ENCODE measurements at places on chromosomes 7 and 10. TPM values are rescaled to one million over a fixed set of nuclear protein-coding genes. Genes with fewer than 3 reads are reported as not detected.

- DNase-seq = no peak
Measured at GRCh38 chr7:2761131-2761624, 73.2 kb downstream of the AMZ1 start.

Gene LRRN3
- total RNA-seq = 6.6 TPM

DNA sequence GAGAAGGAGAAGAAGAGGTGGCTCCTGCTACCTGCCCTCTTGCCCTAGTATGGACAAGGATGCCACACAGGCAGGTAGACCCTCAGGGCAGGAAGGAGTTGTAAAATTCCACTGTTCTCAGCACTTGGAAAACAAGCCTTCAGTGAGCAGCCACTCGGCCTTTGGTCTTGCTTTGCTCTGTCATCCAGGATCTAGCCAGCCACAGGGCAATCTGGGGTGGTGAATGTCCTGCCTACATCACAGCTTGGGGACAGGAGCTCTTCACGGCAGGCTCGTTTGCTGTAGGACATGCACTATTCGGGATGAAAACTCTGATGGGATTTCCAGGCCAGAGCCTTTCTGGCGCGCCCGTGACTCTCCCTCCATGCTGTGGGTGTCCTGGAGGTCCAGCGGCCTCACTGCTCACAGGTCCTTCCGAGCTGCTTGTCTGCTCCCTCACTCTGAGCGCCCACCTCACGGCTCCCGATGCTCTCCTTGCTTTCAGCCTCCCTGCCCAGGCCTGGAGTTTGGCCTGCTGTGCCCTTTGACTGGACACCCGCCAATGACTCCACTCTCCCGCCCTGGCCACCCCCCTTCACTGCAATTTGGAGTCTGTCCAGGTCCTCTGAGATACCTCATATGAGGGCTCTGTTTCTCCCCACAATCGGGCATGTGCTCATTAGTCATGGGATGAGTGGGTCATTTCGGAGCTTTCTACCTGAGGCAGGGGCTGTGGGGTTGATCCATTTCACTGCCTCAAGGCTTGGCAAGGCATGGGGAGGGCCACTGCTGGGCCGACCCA, 227.2 kb upstream of the GRB10 start:
- DNase-seq = peak; percentile 53

GRCh38 chr7:77651575-77652162, 44.6 kb upstream of the RSBN1L start:
- DNase-seq = no peak

Gene ACTA2
- total RNA-seq = 1,936 TPM

GRCh38 chr10:60914690-60915141, 29.3 kb downstream of the RHOBTB1 start:
- no peak for DNase-seq

DNA sequence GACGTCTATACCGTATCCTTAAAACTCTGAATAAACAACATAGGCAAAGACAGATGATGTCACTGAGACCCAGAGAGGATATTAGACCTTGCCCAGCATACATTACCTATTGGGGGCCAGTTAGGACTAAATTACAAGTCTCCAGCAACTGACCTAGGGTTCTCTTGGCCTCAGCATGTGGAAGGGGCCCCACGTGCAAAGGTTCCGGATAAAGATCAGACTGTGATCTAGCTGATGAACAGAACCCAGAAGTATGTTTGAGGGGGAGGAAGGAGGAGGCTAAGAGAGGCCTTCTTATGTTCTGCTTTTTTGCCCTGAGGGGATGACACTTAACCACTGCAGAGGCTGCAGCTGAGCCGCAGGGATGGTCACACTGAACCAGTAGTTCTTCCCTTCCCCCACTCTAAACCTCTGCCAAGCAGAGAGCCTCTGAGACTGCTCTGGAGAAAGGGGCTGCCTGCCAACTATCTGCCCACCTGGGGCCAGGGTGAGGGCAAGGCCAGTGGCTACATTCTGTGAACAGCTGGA, 24.0 kb upstream of the KMT2C start:
- DNase-seq = no peak

- no peak for DNase-seq
Measured at GRCh38 chr10:35486297-35486990, 118.7 kb upstream of the GJD4 start.

GRCh38 chr10:16187161-16187560, 249.6 kb upstream of the PTER start:
- DNase-seq = no peak

DNA sequence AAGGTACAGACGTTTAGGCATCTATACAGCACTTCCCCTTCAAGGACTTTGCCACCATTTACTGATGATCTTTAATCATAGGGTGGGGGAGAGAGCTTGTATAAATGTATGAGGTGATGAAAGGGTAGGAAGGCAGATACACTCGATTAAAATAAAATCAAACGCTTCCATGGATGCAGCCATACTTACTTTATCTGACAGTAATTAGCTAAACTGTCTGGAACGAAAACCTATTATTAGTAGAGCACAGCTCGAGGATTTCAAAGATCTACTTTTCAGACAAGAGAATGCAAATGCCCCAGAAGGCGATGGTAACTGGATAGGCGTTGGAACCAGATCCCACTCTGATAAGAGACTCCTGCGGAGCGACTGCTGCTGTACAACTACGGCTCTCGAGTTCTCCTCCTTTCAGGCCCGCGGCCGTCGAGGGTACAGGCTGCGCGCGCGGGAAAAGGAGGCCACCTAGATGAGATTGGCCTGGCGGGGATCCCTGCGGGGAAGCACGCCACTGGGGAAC, 3.1 kb upstream of the NKX2-3 start:
- no peak for DNase-seq

Gene PKD1L1
- total RNA-seq = 0.98 TPM

- no peak for DNase-seq
Measured at GRCh38 chr7:11332865-11333228, 359.2 kb downstream of the PHF14 start.

Gene CPXM2
- total RNA-seq = 8.3 TPM

Gene MBL2
- not detected for total RNA-seq

Gene GPR158
- not detected for total RNA-seq

GRCh38 chr10:77647543-77648293, 10.1 kb upstream of the KCNMA1 start:
- DNase-seq = no peak

DNA sequence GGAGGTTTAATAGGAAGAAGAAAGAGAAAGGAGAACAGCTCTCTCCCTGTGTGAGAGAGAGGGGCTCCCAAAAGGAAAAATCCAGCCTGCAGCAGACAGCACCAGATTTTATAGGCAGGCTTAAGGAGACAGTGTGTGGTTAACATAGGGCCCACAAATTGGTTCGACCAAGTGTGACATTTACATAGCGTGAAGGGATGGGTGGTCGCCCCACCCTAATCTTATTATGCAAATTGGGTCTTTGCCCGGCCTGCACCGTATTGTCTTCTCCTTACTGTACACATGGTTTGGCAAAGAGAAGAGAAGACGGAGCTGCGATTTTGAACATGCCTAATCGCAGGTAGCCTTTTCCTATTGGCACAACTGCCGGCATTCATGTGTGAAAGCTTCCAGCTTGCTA, 756.3 kb downstream of the NXPH1 start:
- no peak for DNase-seq

DNA sequence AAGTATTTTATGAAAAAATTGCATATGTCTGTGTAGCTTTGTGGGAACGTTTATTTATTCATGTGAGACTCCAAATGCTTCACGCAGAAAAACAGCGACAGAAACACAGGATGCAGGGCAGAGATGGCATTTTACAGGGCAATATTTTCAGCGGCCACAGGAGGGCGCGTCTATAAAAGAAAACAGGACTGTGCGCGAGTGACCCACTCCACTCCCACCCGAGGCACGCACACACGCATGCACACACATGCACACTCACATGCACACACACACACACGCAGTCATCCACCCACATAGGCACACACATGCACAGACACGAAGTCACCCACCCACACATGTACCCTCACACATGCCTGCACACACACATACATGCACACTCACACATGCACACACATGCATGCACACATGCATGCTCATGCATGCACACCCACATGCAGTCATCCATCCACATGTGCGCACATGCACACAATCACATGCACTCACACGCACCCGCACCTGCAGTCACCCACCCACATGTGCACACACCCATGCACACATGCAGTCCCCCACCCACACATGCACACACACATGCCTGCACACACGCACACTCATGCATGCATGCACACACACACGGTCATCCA, 96.3 kb downstream of the DNAJB6 start:
- DNase-seq = no peak

DNA sequence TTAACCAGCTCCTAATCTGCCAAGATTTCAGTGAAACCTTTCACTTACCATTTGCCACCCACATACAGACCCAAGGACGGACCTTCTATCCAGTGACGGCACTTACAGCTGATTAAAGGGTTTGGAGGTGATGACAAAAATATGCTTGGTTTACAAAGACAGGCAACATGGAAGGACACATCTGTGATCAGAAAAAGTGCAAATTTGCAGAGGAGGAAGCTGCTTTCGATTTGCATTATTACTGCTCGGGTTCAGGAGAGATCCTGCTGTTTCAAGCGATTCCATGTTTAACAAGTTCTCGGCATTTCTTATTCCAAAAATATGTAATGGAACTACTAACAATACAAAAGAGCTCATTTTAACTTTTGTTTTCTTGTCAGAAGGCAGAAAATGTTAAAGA, 109.0 kb downstream of the JAZF1 start:
- no peak for DNase-seq

DNA sequence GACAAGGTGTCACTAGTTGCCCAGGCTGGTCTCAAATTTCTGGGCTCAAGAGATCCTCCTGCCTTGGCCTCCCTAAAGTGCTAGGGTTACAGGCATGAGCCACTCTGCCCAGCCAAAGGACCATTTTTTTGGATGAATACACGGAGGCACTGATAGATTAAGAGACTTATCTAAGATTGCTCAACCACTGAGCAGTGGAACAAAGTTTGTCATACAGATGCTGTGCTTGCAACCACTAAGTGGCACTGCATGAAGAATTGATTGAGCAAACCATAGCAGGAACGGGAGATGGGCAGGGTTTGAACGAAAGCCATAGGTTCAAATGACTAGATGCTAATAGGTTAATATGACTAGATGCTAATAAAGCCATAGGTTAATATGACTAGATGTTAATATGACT, 61.1 kb downstream of the EBLN1 start:
- no peak for DNase-seq

DNA sequence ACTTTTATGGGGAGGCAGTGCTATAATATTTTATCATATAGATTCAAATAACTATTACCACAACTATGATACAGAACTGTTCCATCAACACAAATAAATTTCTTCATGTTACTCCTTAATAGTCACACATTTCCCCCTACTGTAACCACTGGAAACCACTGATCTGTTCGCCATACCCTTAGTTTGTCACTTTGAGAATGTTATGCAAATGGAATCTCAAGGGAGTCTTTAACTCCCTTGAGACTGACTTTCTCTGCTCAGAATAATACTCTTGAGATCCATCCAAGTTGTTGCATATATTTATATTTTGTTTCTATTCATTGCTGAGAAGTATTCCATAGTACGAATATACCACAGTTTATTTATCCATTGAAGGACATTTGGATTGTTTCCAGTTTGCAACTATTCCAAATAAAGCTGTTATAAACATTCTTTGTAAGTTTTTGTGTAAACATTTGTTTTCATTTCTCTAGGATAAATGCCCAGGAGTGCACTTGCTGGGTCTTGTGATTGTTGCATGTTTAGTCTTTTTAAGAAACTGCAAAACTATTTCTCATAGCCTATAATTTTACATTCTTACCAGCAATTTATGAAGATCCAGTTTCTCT, 19.7 kb upstream of the PON2 start:
- DNase-seq = no peak

Gene ASZ1
- total RNA-seq = not detected

- no peak for DNase-seq
Measured at GRCh38 chr10:113139699-113140098, 189.7 kb downstream of the TCF7L2 start.

Gene RAPGEF5
- 32.5 TPM for total RNA-seq

Gene UCN3
- total RNA-seq = not detected

Gene RARRES2
- 105 TPM for total RNA-seq

Gene CFAP46
- total RNA-seq = 1.5 TPM

DNA sequence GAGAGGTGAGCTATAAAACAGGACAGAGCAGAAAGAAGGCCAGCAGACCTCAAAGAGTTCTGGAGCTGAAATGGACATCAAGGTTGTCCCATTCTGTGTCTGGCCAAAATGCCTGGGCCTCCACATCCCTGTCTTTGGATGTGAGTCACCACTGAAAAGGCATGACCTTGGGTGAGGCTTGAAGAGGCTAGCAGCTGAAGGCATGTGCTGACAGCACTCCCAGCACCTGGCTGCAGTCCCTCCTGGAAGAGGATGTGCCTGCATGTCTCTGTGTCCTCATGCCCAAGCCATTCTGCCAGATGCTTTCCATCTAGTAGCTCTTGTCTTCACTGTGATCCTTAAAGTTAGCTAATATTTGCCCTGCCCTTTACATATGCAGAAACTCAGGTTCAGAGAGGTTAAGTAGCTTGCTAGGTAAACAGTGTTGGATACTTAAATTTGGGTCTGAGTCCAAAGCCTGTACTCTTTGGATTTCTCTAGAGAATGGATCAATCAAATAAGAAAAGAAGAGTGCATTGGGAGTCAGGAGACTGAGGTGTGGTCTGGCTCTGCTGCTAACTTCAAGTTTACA, 35.8 kb downstream of the HECW1 start:
- no peak for DNase-seq

GRCh38 chr10:14366760-14367159, 36.0 kb upstream of the FRMD4A start:
- DNase-seq = no peak
